SHP77 (cell line): ENCODE measurements at places on chromosomes 11 and 22.

- no peak for DNase-seq
These were observed 2.0 kb downstream of the FBLN1 start for GRCh38 chr22:45504373-45505341.

DNA sequence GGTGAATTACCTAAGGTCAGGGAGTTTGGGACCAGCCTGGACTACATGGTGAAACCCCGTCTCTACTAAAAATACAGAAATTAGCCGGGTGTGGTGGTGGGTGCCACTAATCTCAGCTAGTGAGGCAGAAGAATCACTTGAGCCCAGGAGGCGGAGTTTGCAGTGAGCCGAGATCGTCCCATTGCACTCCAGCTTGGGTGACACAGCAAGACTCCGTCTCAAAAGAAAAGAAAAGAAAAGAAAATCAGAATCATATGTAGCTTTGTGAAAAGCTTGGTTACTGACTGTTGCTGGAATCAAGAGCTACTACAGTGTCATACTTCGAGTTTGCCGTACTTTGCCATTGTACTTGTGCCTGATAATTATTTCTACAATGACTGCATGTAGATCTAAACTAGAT, 4.2 kb upstream of the TMEM135 start:
- no peak for DNase-seq

DNA sequence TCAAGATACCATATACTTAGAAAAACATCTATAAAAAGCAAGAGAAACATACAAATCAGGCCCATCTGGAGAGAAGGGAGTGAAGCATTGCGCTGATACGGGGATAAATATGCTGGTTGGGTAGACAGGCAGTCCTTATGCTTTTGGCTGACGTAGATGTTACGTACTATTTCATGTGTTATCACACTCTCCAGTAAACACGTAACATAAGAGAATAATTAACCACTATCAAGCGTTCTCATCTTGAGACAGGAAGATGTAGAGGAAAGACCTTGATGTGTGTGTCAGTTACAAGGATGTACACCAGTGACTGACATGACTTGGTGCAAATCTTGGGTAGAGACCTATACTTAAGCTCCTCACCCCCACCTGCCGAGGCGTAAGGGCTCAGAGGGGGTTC, 86.7 kb upstream of the PRODH start:
- DNase-seq, result no peak

GRCh38 chr11:6646918-6647679, 8.5 kb downstream of the DCHS1 start:
- no peak for DNase-seq

- no peak for DNase-seq
These were observed 157.8 kb downstream of the KIF18A start for GRCh38 chr11:27949951-27950738.
